Camera-type eye (tissue), 1 donor: ENCODE measurements at places on chromosomes 13 and 19. TPM values are rescaled to one million over a fixed set of nuclear protein-coding genes. Genes with fewer than 3 reads are reported as not detected.

Gene SIGLEC10
- total RNA-seq: 0.77 TPM

Gene TEX26
- not detected for total RNA-seq

Gene TMEM190
- not detected for total RNA-seq

Gene CNN1
- 43.3 TPM for total RNA-seq

Gene FCER2
- total RNA-seq: not detected

Gene MPND
- 11.1 TPM for total RNA-seq

Gene ZNF738
- 35.1 TPM for total RNA-seq

Gene WDR88
- not detected for total RNA-seq

Gene FCGBP
- 3.5 TPM for total RNA-seq

Gene RASGRP4
- 0.93 TPM for total RNA-seq

Gene LGALS4
- total RNA-seq: 0.55 TPM

Gene DOCK6
- 44.9 TPM for total RNA-seq

Gene LRP3
- 40.1 TPM for total RNA-seq

Gene ZFP14
- 33.5 TPM for total RNA-seq

Gene ZNF773
- total RNA-seq: 35.6 TPM

Gene CEACAM8
- 0.55 TPM for total RNA-seq

Gene KIR3DL2
- total RNA-seq: not detected

Gene PIBF1
- total RNA-seq: 77.0 TPM

Gene LRRC63
- 0.60 TPM for total RNA-seq

Gene ZNF708
- total RNA-seq: 40.8 TPM

Gene ATP7B
- 21.9 TPM for total RNA-seq

Gene ZSWIM4
- total RNA-seq: 29.1 TPM

Gene SH2D3A
- 1.5 TPM for total RNA-seq

Gene RDH13
- total RNA-seq: 24.2 TPM

Gene MAST1
- 23.3 TPM for total RNA-seq

Gene ZNF846
- 38.5 TPM for total RNA-seq

Gene TMEM38A
- 18.6 TPM for total RNA-seq

Gene LHFPL6
- 88.5 TPM for total RNA-seq

Gene LRRC25
- total RNA-seq: 2.0 TPM

Gene CLDND2
- not detected for total RNA-seq

Gene IGFL3
- total RNA-seq: not detected

Gene ACOD1
- not detected for total RNA-seq

Gene ZNF415
- 25.6 TPM for total RNA-seq

Gene ZNF208
- total RNA-seq: 34.3 TPM

Gene GAPDHS
- 0.38 TPM for total RNA-seq

Gene ZNF844
- total RNA-seq: 52.0 TPM

Gene CEACAM20
- not detected for total RNA-seq

Gene ZNF699
- 31.4 TPM for total RNA-seq

Gene CHAMP1
- total RNA-seq: 26.3 TPM

Gene ADM5
- 0.77 TPM for total RNA-seq

Gene TMEM150B
- total RNA-seq: 1.1 TPM

Gene NLRP4
- total RNA-seq: not detected

Gene TMEM86B
- total RNA-seq: 1.1 TPM

Gene ZSCAN4
- total RNA-seq: not detected

Gene CYP4F12
- total RNA-seq: 1.8 TPM

Gene NALCN
- total RNA-seq: 11.3 TPM
